ENCODE measurements at places on chromosomes 2 and 18. TPM values are rescaled to one million over a fixed set of nuclear protein-coding genes. Genes with fewer than 3 reads are reported as not detected.

GRCh38 chr18:38851526-38851925 lies 1285.9 kb upstream of the CELF4 start:
- DNase-seq: peak; percentile 85

DNA sequence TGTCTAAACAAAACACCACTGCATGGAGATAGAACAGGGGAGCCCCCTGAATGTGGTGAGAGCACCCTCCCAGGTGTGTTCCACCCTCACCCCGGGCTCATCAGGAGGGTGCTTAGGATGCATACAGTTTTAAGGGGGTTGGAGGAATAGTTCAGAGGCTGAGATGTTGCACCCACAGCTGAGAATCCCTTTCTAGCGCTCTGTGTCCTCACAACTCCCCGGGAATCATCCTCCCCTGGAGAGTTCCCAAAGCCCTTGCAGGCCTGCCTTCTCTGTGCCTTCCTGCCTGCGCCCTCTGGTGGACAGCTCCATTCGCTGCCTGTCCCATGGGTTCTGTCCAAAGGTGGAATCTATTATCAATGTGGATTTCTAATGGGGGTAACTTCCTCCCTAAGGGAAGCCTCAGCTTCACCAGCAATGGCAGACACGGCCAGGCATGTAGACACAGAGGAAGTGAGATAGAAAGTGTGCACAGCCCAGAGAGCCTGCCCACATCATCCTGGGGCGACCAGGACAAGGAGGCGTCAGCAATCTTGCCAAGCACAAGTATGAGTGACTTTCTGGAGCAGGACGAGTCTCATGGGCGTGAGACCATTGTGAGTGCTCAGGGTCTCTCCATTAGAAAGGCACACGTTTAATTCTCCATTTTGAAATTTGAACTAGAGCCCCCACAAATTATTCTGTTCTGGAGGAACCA lies 1.2 kb upstream of the UGT1A5 start:
- peak; percentile 60 for DNase-seq

CDH2 gene
- 0.79 TPM for total RNA-seq

SERPINB12 gene
- 1.4 TPM for total RNA-seq

GRCh38 chr2:196697825-196698224 lies 58.3 kb downstream of the CCDC150 start:
- no peak for DNase-seq

DNA sequence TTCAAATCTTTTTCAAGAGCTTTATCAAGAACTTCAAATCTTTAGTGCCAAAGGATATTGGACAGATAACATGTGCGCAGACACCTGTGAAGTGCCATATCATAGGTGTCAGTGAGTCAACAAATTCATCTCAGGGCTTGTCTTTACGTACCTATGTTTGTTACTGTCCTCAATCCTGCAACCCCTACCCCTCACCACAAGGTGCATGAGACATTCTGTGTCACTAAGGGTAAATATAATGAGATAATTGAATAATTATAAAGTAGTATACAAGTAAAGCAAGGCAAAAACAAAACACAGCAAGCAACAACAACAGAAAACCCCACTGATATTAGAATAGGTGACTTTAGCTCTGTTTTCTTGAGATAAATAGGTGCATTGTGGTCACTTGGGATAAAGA lies 1495.8 kb upstream of the TMEFF2 start:
- DNase-seq: peak; percentile 1

LAMA1 gene
- 1.8 TPM for total RNA-seq

GALNT5 gene
- 26.1 TPM for total RNA-seq

DNA sequence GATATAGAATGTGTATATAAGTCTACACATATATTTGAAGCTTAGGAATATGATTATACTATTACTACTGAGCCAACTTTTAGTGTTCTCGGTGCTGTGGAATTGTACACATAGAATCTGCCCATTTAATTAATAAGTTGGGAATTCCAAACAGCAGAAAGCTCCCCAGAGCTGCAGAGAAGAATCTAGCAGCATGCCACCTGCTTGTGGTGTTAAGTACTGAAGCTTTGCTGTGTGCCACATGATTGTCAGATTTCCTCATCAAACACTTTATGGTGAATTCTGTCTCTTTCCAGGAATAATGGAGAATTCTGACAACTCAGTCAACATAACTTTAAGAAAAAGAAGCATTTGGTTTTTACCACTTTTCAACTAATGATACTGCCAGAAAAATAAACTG lies 117.8 kb downstream of the WDSUB1 start:
- DNase-seq: no peak

- no peak for DNase-seq
Measured at GRCh38 chr2:149002891-149003740, 35.4 kb upstream of the LYPD6B start.

GRCh38 chr2:69081001-69081580 lies 68.1 kb downstream of the ANTXR1 start:
- DNase-seq: no peak

- DNase-seq: no peak
Measured at GRCh38 chr2:95383635-95384027, 18.9 kb upstream of the FAHD2A start.

STPG4 gene
- total RNA-seq: under 0.01 TPM

GRCh38 chr2:188726626-188727247 lies 247.4 kb upstream of the COL3A1 start:
- DNase-seq: peak; percentile 91

PSMA8 gene
- total RNA-seq: not detected

FBXO48 gene
- total RNA-seq: 0.26 TPM

DNA sequence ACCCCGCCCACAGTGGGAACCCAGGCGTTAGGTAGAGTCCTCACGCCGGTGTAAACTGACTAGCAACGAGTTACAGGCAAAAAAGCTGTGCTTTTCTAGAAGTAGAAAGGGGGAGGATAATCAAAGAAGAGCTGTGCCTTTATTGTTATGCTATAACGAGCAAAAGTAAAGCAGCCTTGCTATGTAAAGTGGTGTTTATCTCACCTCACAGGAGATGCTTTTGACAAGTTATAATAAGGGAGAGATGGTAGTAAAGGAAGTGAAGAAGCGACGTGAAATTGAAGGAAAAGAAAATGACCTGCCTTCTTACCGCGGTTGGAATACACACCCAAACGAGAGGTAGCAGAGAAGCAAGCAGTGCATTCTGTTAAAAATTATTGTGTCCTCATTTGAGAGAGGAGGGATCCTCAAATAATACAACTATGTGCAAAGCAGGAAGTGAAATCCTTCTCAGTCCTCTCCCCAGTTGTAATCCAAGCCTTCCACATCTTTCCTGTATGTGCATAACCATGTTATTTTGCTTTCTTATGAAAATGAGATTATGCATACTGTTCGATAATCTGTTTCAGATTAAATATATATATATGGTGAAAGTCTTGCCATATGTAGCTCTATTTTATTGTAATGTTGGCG lies 962 bp downstream of the TANK start:
- no peak for DNase-seq

DNA sequence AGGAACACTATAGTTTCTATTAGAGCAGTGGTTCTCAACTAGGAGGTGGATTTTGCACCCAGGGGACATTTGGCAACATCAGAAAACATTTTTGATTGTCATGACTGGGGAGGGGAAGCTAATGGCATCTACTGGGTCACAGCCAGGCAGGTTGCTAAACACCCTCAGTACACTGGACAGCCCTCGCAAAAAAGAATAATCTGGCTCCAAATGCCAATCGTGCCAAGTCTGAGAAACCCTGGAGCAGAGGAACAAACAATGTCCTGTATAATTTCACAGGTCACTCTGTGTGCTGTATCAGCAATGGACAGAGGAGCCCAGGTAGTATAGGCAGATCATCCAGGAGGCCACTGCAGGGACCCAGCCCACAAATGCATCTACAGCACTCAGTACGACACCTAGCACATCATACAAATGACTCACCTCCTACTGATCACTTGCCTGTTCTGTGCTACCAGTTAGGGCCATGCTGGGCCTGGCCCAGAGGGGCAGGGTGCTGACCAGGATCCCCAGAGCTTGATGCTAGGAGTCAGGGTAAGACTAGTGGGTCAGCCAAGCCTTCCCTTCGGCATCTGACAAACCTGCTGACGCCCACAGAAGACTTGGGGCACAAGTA lies 37.6 kb downstream of the SFXN5 start:
- DNase-seq: no peak

GRCh38 chr2:172674968-172675303 lies 60.7 kb upstream of the RAPGEF4 start:
- no peak for DNase-seq

NDUFAF7 gene
- total RNA-seq: 17.9 TPM

GRCh38 chr2:192584976-192585375 lies 390.2 kb upstream of the TMEFF2 start:
- no peak for DNase-seq

DNA sequence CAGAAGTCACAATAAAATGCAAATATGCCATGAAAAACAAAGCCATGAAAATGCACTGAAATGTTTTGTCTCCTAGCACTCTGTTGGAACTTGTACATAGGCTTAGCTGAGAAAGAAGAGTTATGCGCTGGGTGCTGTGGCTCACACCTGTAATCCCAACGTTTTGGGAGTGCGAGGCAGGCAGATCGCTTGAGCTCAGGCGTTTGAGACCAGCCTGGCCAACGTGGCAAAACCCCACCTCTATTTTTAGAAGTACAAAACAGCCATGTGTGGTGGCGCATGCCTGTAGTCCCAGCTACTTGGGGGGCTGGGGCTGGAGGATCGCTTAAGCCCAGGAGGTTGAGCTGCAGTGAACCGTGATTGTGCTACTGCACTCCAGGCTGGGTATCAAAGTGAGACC lies 39.9 kb downstream of the IRS1 start:
- no peak for DNase-seq

CYP1B1 gene
- total RNA-seq: 36.7 TPM

RAMP1 gene
- 2.1 TPM for total RNA-seq

GRCh38 chr2:203887677-203888076 lies 20.1 kb downstream of the CTLA4 start:
- DNase-seq: no peak

DNA sequence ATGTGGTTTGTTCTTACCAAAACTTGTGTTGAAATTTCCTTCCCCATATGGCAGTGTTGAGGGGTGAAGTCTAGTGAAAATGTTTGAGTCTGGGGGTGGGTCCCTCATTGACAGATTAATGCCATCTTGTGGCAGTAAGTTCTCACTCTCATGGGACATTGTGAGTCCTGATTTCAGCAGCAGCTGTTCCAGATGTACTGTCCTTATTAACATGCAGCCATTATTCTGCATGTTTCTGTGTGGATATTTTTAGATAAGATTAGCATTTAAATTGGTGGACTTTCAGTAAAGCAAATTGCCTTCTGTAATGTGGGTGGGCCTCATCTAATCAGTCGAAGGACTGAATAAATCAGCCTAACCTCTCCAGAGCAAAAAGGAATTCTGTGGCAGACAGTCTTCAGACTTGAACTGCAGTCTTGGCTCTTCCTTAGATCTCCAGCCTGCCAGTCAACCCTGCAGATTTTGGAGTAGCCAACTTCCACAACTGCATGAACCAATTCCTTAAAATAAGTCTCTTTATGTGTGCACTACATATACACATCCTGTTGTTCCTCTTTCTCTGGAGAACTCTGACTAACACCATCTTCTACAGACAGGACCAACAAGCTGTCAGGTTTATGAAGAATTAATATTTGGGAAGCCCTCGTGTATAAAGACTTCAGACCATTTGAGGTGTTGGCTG lies 138.7 kb upstream of the ZNF516 start:
- DNase-seq: no peak

KATNAL2 gene
- total RNA-seq: under 0.01 TPM

TWSG1 gene
- total RNA-seq: 25.8 TPM

GRCh38 chr2:33486544-33486943 lies 10.1 kb downstream of the RASGRP3 start:
- DNase-seq: no peak

- no peak for DNase-seq
Measured at GRCh38 chr2:178513876-178514275, 33.6 kb downstream of the PLEKHA3 start.

COLEC11 gene
- 0.38 TPM for total RNA-seq

IL1RL2 gene
- total RNA-seq: 2.6 TPM

GRCh38 chr2:216845426-216845825 lies 14.4 kb downstream of the TNP1 start:
- no peak for DNase-seq

UGT1A8 gene
- under 0.01 TPM for total RNA-seq

GRCh38 chr18:49708662-49709346 lies 104.5 kb downstream of the ACAA2 start:
- no peak for DNase-seq

MC4R gene
- total RNA-seq: under 0.01 TPM

DNA sequence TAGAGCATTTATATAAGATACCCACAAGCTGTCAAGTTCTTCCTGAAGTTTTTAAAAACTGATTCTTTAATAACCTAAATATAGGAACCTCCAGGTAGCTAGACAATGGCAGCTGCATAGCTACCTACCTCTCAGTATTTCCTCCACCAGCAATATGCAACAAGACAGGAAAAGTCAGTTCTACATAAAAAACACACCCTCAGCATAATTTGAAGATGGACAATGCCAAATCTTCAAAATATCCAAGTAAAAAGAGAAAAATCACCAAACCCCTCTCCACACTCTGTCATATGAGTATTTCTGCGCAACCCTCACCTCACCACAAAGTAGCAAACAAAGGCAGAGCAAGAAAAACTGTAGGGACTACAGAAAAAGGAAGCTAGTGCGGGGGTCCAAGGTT lies 51.4 kb downstream of the GTF3C3 start:
- DNase-seq: no peak

- DNase-seq: no peak
Measured at GRCh38 chr2:186518291-186518690, 32.2 kb downstream of the ZC3H15 start.

DNA sequence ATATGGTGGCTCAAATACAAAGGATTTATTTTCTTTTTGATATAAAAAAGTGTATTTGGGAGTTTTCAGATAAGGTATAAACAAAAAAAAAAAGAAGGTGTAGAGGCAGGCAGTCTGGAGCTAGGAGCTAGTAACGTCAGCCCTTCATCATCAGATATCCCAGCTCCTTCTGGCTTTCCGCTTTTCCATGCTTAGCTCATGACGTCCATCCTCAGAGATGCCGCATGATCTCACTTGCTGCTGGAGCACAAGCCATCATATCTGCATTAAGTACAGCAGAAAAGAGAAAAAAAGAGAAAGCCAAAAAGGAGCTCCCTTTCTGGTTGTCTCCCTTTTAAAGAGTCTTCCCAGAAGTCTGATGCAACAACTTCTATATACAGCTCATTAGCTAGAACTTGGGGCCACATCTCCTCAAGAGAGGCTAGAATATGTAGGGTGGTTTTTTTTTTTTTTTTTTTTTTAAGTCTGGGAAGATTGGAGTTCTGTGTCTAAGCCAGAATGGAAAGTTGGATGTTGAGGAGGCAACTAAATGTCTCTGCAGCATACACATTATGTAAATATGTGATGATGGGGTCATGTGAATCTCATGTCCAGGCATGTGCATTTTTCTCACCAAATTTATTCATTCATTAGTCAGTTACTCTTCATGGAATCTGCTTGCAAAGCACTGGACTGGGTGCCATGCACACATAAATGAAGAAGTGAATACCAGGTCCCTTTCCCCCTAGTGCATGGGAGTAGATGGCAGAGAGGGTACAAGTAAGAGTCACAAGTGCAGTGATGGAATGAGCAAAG lies 52.3 kb downstream of the DDX1 start:
- DNase-seq: peak; percentile 90

GRCh38 chr2:4214444-4215205 lies 511.2 kb downstream of the DCDC2C start:
- no peak for DNase-seq

- DNase-seq: peak; percentile 81
Measured at GRCh38 chr2:220811952-220812570, 760.0 kb downstream of the EPHA4 start.

- no peak for DNase-seq
Measured at GRCh38 chr2:45412754-45413379, 198.2 kb downstream of the SRBD1 start.

- no peak for DNase-seq
Measured at GRCh38 chr2:224427471-224427870, 25.6 kb upstream of the FAM124B start.

COL3A1 gene
- total RNA-seq: 43.4 TPM

- peak; percentile 90 for DNase-seq
Measured at GRCh38 chr2:160221391-160222276, 21.6 kb upstream of the ITGB6 start.

POTEJ gene
- not detected for total RNA-seq

Measured in bronchial epithelial cell (primary cell).